ENCODE measurements at places on chromosomes 11 and 22. TPM values are rescaled to one million over a fixed set of nuclear protein-coding genes. Genes with fewer than 3 reads are reported as not detected.

DNA sequence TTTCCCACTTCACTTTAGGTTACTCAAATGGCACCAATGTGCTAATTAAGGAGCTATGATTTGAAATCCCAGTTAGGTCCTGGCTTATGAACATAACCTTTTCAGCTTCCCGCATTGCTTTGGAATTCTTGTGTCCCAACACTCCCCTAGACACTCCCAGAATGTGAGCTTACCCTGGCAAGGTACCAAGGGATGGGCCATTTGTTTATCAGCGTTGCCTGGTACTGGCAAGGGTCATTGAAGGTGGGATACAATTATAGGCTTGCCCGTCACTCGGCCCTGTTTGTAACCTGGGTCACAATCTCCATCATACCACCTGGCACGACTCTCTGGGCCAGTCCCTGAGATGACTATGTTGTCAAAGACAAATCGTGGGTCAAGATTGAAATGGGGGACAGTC lies 5.4 kb downstream of the CSRP3 start:
- DNase-seq = no peak

PRR33 gene
- total RNA-seq = 0.31 TPM

DNA sequence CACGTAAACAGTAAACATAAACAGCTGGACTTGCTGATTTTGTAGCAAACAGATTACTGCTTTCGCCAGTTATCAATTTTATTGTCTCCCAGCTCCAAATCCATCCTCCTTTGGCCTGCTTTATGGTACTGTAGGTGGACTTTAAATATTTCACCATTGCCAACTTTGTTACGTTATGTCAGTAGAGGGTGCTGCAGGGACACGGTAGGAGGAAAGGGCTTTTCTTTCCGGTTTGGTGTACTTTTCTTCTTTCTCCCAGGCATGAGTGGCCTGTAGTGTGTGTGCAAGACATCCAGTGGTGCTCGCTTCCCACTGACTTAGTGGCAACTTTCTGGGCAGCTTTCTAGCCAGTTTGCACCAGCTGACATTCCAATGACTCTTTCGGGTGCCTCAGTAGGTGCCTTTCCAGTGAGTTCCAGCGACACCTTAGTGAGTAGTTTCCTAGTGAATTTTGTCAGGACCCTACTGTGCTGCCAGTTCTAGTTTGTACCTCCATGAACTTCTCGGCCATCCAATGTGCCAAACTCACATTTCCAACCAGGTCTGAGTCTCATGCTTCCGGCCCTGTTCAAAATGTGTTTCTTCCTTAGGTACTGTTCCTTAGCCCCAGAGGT lies 267.6 kb upstream of the TENM4 start:
- DNase-seq = no peak

DNA sequence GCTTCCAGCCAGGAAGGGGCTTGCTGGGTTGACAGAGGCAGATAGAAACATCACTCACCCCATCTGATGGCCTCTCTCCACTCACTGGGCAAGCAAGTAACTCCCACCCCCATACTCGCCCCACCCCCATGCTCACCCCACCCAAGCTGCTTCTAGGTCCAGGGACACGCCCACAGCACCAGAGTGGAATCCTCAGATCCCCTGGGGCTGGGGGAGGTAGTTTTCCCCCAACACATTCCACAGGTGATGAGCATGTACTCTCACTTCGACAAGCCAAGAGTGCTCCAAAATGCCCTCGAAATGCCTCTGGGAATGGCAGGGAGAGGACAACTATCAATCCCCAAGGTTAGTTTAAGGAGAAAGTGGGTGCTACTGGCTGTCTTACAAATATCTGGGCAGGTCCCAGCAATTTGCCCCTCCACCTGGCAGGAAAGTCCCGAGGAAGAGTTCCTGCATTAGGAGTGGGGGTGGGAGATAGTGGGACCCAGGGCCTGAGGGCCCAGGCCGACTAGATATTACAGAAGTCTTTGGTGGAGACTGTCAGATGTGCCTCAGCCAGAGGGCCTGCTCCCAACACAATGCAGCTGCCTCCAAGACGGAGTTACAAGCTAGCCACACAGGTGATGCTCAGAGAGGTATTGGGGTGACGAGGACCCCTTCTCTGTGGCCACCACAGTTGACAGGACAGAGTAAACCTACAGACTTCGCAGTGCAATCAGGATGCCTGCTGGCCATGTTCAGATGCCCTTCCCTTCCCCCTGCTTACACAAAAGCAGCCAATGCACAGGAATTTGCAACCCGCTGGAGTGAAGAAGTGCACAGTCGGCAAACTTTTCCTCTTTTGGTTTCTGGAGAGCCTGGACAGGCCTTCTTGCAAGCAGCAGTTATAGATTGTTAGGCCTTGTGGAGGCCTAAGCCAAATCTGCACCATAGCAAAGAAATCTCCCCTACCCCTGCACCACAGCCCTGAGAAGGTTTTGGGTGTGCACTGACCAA lies 2.9 kb upstream of the LMO1 start:
- no peak for DNase-seq

PRG3 gene
- total RNA-seq = not detected

DNA sequence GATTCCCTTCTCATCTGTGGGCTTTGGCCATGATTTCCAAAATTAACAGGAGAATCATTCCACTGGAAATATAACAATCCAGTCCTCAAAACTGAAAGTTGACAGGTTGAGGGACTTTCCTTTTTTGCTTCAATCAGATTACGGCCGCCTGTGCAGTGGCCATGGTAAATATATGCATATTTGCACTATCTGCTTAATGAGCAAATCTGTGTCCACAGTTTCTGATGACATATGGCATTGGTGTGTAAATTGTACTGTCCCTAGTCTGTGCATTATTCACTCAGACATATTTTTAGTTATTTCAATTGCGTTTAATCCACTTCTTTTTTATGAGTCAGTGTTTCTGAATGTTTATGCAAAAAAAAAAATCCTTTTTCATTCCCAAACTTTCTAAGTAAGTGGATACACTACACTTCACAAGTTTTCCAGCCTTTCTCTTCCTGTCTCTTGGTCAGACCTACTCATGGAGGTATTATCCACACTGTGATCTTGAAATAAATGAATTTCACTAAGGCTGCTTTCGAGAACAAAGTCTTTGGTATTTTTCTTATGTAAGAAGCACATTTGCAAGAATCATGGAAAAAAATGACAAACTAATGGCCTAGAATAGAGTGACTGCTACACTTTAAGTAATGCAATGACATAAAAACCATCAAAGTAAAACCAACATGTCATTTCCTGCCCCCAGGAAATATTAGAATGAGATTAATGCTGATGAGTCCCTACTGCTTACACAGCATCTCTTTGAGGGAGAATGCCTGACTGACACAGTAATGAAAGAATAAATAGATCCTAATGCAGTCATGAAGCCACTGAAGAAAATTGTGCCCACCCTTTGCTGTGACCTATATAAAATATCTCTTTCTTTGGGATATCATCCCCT lies 76.4 kb upstream of the MTNR1B start:
- DNase-seq = no peak

DNA sequence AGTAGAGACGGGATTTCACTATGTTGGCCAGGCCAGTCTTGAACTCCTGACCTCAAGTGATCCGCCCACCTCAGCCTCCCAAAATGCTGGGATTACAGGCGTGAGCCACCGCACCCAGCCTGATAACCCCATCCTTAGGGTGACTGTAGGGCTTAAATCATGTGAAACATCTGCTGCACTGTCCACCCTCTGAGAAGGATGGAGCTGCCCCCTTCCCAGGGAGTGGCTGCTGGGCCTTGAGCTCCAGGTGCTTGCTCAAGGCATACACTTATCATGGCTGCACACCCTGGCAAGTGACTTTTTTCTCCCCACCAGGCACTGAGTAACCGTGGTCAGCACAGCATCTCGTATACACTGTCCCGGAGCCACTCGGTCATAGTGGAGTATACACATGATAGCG lies 5.3 kb downstream of the PELI3 start:
- no peak for DNase-seq

SF1 gene
- total RNA-seq = 463 TPM

GRCh38 chr11:87368858-87369480 lies 331.2 kb downstream of the TMEM135 start:
- DNase-seq = no peak

GRCh38 chr11:44564670-44565210 lies 723 bp upstream of the CD82 start:
- DNase-seq = no peak

DNA sequence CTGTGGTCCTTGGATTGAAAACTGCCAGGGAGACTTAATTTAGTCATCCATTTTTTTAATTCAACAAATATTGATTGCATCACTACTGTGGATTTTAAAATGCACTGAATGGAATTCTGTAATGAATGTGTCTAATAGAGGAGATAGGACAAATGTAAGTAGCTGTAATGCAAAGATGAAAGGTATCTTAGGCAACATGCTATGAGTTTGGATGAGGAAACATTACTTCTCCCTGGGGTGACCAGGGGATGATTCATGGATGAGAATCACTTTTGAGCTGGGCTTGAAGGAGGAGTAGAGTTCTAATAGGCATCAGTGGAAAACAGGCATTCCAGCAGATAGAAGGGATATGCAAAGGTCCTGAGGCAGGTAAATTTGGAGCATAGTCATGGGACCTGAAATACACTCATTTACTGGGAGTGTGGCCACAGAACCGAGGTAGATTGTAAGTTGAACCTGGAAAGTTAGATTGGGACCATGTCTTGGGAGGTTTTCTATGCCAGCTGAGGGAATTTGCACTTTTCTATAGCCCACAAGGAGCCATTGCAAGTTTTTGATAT lies 43.4 kb downstream of the PKNOX2 start:
- no peak for DNase-seq

DNA sequence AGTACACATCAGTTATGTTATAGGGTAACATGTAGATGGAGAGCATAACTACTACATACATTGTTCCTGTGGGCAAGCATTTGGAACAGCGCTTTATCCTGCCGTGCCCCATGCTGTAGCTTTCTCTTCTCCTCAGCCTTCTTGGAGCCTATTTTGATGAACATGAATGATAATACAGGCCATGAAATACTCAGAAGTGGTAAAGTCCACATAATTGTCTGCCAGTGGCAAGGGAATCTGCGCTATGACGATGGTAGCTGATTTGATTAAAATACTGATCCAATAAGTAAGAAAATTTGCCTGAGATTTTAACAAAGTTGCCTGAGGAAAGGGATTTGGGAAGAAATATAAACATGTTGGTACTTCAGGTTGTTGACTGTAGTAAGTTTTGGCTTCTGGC lies 23.3 kb downstream of the ALKBH3 start:
- no peak for DNase-seq

CYP2D6 gene
- 2.4 TPM for total RNA-seq

GRCh38 chr11:76654298-76654851 lies 16.2 kb downstream of the LRRC32 start:
- no peak for DNase-seq

DNA sequence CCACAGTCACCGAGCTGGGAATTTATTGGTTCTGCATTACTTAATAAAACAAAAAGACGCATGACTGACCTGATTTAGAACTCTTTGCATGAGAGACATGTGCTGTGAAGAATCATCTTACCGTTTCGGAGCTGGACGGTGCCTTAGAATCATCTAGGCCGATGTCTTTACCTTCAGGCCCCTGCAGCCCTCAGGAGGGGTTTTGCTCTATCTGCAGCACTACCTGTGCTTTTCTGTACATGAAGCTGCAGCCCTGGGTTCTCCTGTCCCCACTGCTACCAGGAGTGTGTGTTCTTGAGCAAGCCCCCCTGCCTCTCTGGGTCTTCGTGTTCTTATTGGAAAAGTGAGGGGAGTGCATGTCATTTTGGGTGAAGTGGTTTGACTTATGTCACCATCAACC lies 94.0 kb upstream of the OR4B1 start:
- DNase-seq = no peak

DNA sequence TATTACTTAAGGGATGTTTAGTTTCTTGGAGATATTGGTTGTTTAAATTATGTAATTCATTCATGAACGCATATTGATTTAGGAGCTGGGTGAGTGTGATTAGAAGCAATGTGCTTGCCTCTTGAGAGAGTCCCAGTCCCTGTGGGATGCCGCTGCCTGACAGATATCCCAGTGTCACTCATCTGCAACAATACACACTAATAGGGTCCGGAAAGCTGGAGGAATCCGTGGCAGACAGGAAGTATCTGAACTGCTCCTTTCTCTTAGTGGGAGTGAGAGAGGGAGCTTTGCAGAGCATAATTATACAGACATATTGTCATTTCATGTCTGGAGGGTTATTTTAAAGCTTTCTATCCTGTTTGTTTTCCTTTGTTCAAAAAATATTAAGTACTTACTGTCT lies 17.4 kb downstream of the AMOTL1 start:
- no peak for DNase-seq

GLYATL2 gene
- not detected for total RNA-seq

DNA sequence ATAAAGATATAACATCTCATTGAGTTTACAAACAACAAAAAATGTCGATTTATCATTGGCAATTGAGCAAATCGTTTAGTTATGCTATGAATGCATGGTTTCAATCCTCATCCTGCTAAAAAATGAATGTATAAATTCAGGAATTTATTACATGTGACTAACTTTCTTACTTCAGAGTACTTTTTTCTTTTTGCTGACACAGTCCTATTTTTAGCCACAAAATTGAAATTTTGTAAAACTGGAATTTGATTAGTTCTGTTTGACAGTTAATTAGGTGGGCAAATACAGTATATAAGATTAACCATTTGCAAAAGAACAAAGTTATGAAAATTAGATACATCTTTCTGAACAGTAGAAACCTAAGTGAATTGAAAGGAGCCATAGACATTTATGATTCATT lies 925.0 kb upstream of the CHORDC1 start:
- DNase-seq = no peak

DNA sequence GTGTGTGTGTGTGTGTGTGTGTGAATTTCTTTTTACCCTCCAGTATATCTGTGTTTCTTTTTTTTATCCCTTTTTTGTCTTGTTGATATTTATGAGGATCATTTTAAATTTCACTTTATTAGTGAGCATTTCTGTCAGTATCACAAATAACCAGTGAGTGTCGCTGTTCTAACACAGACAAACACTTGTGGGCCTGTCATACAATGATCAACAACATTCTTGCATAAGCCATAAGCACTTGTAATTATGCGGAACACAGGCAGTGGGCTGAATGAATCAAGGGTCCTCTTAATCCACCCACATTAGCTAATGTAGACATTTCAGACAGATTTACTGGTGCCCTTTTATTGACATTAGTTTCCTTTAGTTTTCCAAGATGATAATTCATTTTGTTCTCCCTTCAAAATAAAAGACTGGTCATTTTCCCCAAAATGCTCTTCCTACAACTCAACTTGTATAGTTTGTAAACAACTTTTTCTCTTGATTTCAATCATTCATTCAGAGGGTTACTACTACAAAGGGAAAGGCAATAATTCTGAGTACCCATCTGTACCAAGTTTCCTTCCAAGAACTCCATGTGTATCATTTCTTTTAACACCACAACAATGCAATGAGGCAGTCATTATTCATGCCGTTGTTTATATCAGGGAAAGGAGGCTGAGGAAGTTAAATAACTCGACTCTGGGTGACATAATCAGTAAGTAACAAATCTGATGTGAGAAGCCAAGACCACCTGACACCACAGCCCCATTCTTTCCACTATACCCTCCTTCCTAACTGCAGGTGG lies 34.5 kb upstream of the ANO3 start:
- no peak for DNase-seq

MS4A6E gene
- not detected for total RNA-seq

- no peak for DNase-seq
These were observed 33.5 kb downstream of the NFRKB start for GRCh38 chr11:129861702-129862522.

All from activated naive CD8-positive, alpha-beta T cell treated with anti-CD3 and anti-CD28 coated beads for 36 hours (primary cell).